Germinal center (tissue), 1 donor: ENCODE measurements at places on chromosomes 13 and 19.

DNA sequence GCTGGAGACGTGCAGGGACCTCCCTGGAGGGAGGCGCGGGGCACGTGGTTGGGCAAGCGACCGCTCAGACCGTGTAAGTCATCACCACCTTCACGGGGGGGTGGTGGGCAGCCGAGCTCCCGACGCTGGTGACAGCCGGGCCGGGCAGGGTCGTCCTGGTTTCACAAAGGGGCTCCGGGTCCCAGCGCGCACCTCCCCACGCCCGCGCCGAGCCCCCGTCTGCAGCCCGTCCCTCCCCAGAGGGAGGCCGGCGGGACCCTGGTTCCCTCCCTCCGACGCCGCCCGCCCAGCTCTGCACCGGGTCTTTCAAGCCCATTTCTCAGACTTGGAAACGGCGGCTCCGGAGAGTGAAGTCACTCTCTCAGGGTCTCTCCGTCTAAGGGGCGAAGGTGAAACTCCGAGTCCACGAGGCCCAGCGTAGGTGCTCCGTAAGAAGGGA lies 729 bp upstream of the ARID3A start:
- DNase-seq: peak; percentile 13

GRCh38 chr13:40440990-40441820 lies 225.2 kb downstream of the FOXO1 start:
- DNase-seq: no peak

DNA sequence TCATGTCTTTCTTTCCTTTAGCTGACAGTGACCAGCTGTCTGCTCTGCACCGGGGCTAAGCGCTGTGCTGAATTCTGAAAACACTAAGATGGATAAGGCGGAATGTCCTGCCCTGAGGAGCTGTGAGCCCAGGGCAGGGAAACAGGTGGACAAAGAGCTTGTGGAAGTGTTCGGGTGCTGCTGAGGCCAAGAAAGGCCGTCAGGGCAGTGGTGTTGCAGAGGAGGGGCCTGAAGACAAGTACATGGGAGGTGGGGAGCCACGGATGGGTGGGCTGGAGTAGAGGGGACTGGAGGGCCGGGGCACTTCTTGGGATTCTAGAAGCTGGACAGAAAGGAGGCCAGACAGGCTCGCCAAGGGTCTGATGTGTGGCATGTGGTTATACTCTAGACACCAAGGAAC lies 66.2 kb upstream of the GPR183 start:
- DNase-seq: no peak

DNA sequence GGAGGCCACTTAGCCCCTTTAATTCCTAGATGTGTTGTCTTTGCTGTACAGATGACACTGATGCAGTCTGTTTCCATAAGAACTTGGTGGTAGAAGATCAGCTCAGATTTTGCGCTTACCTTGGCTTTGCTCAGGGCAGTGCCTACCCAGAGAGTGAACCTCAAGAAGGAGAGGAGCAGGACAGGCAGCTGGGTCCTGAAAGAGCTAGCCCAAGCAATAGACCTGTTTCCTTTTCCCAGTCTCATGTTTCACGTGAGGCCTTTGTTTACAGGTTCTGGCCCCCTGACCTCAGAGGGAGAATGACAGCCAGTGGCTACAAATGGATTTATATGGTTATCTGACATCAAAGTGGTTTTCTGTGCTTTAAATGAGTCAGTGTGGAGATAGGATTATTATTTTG lies 40.1 kb downstream of the METTL21C start:
- DNase-seq: no peak
